Activated CD4-positive, alpha-beta T cell treated with anti-CD3 and anti-CD28 coated beads, Interleukin-2, amount 10 ng/mL, durations not matched to agents 7 days and 5 days (primary cell): ENCODE measurements at places on chromosomes 6 and 20. TPM values are rescaled to one million over a fixed set of nuclear protein-coding genes. Genes with fewer than 3 reads are reported as not detected.

The ULBP3 gene
- 1.0 TPM for total RNA-seq

The SYTL3 gene
- 26.9 TPM for total RNA-seq

The EPPIN gene
- total RNA-seq, result not detected

The TRIM31 gene
- total RNA-seq, result not detected

The ZFP57 gene
- not detected for total RNA-seq

The ANKRD66 gene
- total RNA-seq, result not detected

The COL19A1 gene
- total RNA-seq, result not detected

The GINS1 gene
- 28.8 TPM for total RNA-seq

The BMP5 gene
- not detected for total RNA-seq

The GLP1R gene
- not detected for total RNA-seq

The ASIP gene
- not detected for total RNA-seq

The ZSCAN26 gene
- total RNA-seq, result 10.5 TPM

The SOBP gene
- total RNA-seq, result 0.31 TPM

The CFAP206 gene
- total RNA-seq, result not detected

The TEAD3 gene
- 0.07 TPM for total RNA-seq
